ENCODE measurements at places on chromosomes 13 and 19.
A peak's percentile ranks its signal among the peaks of the same experiment; 100 is the strongest.

- peak; percentile 25 for DNase-seq
Observed at GRCh38 chr19:52536448-52536800, 9.0 kb downstream of the ZNF808 start.

DNA sequence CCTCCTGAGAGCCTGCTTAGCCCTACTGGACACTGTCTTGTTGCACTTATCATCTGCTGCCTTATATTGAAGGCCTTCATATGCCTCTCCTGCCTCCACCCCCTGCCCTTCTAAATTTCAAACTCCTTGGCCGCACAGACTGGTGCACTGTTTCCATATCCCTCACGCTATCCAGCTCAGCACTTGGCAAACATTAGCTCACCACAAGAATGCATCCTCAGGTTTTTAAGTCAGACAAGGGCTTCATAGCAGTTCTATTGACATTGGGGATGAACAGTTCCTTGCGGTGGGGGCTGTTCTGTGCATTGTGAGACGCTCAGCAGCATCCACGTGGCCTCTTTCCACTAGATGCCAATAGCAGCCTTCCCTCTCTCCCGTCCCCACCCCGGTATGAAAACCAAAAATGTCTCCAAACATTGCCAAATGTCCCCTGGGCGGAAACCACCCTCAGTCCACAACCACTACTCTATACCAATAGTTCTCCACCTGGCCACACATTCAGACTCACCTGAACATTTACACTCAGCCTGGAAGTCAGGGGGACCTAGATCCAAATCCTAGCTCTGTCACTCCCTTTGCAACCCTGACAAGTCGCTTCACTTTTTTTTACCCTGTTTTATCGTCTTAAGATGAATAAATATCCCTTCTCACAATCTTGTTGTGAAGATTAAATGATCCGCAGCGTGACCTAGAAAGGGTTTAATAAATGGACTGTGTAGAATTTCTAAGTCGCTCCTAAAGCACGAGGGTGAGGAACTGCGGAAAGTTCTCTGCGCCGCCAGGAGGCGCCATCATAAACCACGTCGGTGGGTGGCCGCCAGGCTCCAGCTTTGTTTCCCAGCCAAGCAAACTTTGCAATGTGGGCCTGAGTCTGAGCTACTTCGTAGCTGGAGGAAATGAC lies 3.6 kb upstream of the CEACAM3 start:
- peak; percentile 66 for DNase-seq

DNA sequence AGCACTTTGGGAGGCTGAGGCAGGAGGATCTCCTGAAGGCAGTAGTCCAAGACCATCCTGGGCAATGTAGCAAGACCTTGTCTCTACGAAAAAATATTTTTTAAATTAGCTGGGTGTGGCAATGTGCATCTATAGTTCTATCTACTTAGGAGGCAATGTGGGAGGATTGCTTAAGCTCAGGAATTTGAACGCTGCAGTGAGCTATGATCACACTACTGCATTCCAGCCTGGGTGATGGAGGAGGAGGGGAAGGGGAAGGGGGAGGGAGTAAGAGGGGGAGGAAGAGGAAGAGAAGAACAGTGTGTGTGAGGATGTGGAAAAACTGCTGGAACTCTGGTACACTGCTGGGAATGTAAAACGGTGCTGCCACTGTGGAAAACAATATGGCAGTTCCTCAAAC lies 9.2 kb upstream of the CLIP3 start:
- no peak for DNase-seq

- no peak for DNase-seq
Observed at GRCh38 chr13:39527961-39528660, 74.9 kb downstream of the LHFPL6 start.

DNA sequence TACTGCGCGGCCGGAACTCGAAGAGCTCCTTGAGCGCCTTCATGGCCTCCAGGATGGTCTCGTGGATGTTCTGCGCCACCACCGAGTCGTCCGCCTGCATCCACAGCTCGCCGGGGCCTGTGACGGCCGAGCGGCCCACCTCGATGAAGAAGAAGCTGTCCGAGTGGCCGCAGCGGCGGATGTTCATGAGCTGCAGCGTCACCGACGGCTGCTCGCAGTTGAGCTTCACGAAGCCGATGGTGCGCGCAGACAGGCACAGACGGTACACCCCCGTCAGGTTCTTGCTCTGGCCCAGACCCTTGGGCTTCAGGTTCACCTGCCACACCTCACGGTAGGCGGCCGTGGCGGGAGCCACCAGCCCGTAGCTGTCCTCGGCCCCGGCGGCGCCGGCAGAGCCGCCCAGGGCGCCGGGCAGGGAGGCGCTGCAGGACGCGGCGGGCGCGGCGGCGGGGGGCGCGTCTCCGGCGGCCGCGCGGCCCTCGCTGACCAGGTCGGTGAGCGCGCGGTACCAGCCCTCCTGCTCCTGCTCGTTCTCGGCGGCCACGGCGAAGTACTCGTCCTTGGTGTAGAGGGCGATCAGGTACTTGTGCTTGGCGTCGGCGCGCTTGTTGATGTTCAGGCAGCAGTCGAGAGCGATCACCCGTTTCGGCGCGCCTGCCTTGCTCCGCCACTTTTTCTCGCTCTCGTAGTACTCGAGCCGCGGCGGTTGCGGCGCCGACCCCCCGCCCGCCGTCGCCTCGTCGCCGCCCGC lies 1.1 kb downstream of the IRS2 start:
- no peak for DNase-seq

DNA sequence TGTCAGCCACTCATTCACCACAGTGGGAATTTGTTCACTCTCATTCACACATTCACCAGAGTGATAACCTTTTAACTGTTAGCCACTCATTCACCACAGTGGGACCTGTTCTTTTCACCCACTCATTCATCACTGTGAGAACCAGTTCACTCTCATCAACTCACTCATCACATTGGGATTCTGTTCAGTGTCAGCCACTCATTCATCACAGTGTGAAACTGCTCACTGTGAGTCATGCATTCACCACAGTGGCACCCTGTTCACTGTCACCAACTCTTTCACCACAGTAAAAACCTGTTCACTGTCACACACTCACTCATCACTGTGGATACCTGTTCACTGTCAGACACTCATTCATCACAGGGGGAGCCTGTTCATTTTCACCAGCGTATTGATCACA lies 43.5 kb upstream of the ZNF85 start:
- no peak for DNase-seq

GRCh38 chr19:11633223-11633622 lies 35.9 kb downstream of the ZNF627 start:
- no peak for DNase-seq

DNA sequence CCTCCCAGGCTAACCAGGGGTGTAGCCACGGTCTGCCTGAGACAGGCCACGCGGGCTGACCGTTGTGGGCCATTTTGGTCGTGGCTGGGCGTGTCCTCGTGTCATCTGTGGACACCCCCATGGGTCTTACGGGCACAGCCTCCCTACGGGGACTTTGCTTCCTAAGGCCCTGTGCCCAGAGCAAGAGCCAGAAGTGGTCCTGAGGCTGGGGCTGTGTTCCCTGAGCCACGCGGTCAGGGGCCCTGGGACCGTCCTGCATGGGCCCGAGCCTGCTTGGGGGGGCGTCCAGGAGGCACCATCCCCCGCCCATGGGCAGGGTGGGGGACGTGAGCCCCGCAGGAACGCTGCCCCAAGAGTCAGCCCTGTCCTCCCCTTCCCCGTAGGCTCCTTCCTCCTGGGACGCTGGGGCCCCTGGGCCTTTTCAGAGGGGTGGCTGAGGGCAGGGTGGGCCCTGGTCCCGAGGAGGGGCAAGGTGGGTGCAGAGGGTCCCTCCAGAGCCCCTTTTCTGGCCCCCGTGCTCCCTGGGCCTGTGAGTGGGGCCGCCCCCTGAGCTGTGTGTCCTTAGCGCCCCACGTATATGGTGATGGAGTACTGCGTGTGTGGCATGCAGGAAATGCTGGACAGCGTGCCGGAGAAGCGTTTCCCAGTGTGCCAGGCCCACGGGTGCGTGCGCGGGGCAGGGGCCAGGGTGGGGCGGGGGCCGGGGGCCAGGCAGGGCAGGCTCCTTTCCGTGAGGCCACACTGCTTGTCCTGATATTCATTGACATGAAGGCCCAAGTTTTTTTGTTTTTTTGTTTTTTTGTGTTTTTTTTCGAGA lies 13.4 kb downstream of the STK11 start:
- DNase-seq, result no peak

Data from GM12865 (cell line).